ENCODE measurements at places on chromosomes 11 and 22.

- peak; percentile 48 for DNase-seq
Observed at GRCh38 chr11:35714882-35715627, 52.5 kb downstream of the TRIM44 start.

DNA sequence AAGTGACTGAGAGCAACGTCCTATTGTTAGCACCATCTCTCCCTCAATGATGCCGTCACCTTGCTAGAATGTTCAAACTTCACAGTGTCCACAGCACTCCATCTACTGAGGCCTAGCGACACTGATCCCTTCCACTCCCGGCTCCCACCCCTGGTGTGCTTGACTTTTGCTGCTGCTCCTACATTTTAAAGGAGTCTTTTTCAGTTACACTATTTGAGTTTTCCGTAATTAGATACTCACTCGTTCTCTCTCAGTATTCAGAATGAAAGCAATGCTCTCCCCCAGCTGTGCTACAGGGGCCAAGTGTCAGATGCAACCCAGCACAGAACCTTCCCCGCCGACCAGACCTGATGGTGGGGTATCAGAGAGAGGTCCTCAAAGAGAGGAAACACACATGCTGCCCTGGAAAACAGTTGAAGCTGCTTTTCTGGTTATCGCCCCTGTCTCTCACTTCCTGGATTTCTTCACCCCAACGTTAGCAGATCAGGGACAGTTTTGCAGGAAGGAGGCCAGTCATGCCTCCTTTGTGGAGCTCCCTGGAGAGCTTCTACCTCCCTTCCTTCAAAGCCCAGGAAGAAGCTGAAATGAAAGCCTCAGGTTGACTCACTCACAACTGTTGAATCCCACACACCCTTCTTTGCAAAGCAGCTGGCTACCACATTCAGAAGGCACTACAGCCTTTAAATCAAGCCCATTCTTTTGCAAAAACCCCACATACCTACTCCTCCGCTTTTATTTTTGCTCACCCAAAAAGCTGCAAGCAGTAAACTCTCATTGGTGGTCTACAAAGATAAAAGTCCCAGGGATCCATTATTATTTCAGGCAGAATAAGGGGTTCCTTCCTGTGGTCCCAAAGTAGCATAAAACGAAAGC lies 23.5 kb downstream of the LARGE1 start:
- DNase-seq: peak; percentile 55

GRCh38 chr11:44680982-44681597 lies 45.7 kb upstream of the TSPAN18 start:
- DNase-seq: no peak

- no peak for DNase-seq
Observed at GRCh38 chr22:31350410-31350863, 4.3 kb upstream of the PATZ1 start.
